ENCODE measurements at places on chromosomes 1 and 21.

DNA sequence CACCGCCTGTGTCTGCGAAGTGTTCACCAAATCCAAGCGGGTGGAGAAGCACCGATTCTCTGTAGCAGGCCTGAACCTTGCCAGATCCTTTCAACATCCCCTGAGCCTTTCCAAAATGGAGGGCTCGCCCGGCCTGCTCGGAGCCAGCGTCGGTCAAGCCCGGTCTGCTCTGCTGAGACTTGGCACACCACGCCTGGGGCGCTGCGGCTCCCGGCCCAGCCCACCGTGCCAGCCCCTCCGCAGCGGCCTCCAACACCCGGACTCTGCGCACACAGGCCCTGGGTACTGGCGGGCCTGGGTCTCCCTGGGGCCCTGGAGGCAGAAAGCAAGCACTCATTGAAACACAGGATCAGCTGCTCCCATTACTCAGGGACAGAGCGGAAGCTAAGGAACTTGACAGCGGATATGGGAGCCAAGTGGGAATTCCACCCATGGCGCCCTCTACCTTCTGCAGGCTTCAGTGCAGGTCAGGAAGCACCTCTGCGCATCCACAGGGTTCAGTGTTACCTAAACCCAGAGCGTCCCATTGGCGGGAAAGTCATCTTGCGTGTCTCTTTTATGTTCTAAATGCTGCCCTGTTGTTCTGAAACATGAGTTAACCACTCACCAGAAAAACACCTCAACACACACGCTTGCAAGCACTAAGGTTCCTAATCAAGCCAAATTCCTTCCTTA is 159.9 kb downstream of the ZBTB18 start:
- DNase-seq, result no peak

DNA sequence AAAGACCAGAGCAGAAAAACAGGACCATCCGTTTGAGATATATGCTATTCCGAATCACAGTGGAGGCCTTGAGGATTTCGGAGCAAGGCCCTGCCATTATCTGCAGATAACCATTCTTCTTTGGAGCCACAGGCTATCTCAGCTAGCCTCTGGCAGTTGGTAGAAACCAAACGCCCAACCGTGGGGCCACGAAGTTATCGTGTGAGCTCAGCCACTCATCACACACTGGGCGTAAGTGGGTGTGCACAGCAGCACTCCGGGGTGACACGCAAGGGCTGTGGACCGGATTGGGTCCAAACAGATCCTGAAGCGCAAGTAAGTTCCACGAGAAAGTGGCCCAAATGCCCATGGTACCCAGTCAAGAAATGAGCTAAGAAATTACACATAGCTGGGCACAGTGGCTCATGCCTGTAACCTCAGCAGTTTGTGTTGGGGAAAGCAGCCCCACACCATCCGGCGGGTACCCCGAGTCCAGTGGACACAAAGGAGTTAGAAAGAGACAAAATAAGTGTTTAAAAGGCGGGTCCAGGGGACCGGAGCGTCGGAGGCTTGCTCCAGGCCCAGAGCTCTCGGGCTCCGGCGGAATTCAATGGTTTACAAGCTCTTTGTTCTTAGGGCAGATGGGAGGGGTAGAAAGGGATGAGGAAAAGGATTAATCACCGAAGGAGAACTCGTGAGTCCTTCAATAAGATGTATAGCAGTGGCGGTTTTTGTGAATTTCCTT is 130.6 kb downstream of the LIPI start:
- no peak for DNase-seq

DNA sequence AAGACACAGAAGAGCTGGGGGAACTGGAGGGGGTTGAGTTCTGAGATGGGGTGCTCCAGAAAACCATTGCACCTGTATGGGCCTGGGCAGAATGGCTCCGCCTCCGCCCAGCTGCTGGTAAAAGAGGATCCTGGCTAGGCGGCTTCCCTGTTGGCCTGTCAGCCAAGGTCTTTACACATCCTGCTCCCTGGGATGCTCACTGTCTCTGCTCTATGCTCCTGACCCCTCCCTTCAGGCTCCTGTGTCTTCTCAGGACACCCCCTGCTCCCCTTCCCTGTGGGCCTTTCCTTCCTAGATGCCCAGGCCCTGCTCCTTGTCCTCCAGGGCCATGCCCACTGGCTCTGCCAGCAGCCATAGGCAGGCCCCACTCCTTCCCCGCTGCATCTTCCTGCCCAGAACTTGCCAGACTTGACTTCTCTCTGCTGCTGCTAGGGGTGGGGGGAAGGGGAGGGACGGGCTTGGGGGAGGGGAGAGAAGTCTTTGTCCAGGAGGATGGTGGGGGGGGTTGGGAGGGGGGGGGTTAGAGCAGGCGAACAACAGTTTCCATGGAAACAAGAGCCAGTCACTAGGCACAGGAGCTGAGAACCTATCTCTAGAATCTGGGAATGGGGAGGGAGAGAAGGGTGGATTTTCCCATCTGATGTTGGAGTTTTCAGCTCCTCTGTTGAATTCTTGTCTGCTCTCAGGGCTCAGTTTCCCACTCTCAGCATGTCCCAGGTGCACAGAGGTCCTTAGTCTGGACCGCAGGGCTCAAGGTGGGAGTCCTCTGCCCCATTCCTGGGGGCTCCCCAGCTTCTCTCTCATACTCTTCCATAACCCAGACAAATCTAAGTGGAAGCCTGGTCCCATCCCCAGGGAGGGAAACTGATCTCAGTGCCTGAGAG is 10.6 kb downstream of the CELSR2 start:
- no peak for DNase-seq

- DNase-seq, result no peak
Observed at GRCh38 chr1:201327687-201328240, 44.5 kb downstream of the PKP1 start.

GRCh38 chr1:209809611-209810010 is 3.7 kb upstream of the IRF6 start:
- no peak for DNase-seq

DNA sequence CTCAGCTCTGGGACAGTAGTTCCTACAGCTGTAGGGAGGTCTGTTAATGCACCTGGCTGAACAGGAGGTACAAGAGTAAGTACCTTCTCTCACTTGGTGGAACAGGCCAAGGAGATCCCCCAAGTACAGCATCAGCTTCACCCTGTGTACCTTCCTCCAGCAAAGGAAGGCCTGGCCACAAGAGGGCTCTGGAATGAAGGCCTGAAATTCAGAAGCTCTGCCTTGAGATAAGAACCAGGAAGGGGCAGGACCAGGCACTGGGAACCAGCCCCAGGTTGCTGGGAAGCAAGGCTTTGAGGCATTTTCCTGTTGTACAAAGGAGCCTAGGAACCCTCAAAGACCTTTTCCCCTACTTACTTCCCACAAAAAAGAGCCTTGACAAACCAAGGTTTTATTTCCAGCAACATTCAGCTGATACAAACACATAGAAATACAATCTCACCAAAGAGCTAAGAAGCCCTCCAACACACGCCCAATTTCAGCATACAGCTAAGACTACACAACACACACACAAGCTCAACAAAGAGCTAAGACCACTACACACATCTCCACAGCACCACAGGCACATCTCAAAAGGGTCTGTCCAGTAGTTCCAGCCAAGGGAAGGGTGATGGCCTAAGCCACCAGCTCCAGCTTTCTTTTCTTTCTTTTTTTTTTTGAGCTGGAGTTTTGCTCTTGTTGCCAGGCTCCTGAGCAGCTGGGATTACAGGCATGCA is 23.5 kb downstream of the F11R start:
- no peak for DNase-seq

- DNase-seq, result no peak
Observed at GRCh38 chr1:62232871-62233278, 38.2 kb downstream of the L1TD1 start.

- DNase-seq, result no peak
Observed at GRCh38 chr1:14181191-14181795, 417.2 kb upstream of the KAZN start.

Data from HS-27A (cell line).